ENCODE measurements at places on chromosomes 2 and 18.

DNA sequence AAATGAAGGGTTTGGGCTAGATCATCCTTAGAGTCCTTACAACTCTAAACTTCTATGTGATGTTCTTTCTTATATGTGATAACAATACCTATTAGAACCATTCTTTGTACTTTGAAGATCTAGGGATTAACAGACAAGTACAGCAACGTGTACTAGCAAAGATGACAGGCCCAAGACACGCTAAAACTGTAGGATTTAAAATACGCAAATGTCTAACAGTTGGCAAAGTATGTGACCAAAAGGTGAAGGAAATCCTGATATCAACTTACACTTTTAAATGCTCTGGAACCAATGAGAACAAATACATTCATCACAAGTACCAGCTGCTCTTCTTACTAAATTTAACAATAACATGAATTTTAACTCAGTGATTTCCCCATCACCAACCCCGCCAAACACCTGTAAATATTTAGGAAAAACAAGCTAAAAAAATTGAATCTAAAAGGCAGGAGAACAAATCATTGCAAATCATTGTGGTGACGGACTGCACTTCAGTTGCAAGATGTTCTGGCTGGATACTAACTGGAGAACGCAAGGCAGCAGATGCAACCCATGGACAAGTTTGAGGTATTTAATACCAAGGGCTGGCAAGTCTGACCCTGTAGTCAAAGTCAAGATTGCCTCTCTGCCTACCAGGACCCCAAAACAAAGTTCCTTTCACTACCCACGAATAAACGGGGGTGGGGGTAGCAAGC, 1.4 kb downstream of the ANKRD44 start:
- no peak for DNase-seq

DNA sequence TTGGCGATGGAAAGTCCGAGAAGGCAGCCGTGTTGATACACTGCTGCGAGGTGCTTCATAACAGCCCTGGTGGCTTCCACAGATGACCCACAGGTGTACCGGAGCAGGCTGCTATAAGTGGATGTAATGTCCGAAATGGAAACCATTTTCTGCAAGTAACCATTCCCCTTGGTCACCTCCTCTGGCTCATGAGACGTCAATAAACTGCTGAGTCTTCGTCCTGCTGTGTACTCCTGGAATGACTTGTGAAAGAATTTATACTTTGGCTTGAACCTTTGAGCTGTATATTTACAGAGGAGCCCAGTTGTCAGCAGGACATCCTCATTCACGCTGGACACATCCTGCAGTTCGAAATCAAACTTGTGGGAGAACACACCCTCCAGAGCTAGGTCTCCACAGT, 14.4 kb downstream of the NLRC4 start:
- no peak for DNase-seq

DNA sequence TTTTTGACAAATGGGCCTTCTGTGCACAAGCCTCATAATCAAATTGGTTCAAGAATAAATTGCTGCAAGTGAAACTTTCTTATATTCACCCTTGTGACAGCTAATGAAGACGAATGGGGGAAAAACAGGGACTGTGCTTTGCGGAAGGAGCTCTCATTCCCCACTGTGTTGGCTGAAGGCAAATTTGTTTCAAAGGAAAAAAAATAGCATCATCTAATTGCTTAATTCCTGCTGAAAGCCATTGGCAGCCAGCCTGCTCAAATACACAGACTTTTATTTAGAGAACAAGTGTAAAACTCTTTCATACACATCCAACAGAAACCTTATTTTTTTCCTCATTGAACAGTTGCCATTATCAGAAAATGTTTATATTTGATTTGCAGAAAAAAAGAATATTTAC, 172.3 kb downstream of the ARL6IP6 start:
- no peak for DNase-seq

GRCh38 chr18:54357082-54357659, 487 bp downstream of the STARD6 start:
- DNase-seq: peak; percentile 3

Data from HCEC 1CT (cell line).